Smooth muscle cell of the pulmonary artery (primary cell): ENCODE measurements at places on chromosomes 2 and 18. TPM values are rescaled to one million over a fixed set of nuclear protein-coding genes. Genes with fewer than 3 reads are reported as not detected.

FIGN gene
- total RNA-seq, result 0.99 and 2.7 TPM in 2 replicates

LOXL3 gene
- total RNA-seq, result 110 and 319 TPM in 2 replicates

AMER3 gene
- total RNA-seq, result not detected in 2 replicates

MTA3 gene
- total RNA-seq, result 21.7 and 23.7 TPM in 2 replicates

SKA1 gene
- 1.7 and 3.0 TPM in 2 replicates for total RNA-seq

OSBPL6 gene
- total RNA-seq, result 2.0 and 4.6 TPM in 2 replicates

KCNF1 gene
- total RNA-seq, result not detected in 2 replicates

RNU2-63P gene
- total RNA-seq, result not detected in 2 replicates

RUFY4 gene
- not detected in 2 replicates for total RNA-seq

GPBAR1 gene
- 0.03 and 0.13 TPM in 2 replicates for total RNA-seq

C2orf66 gene
- total RNA-seq, result 0.20 and 0.59 TPM in 2 replicates

IL36B gene
- not detected in 2 replicates for total RNA-seq

PAIP2B gene
- 0.36 and 0.65 TPM in 2 replicates for total RNA-seq

GALNT13 gene
- 0.20 and 1.5 TPM in 2 replicates for total RNA-seq

PROC gene
- total RNA-seq, result 0.26 TPM in 1 of 2 replicates, not detected in the other

EMILIN1 gene
- 283 and 480 TPM in 2 replicates for total RNA-seq
